MG63 (cell line): ENCODE measurements at places on chromosomes 1 and 21.

- DNase-seq: no peak
Observed at GRCh38 chr1:23118957-23119792, 49.5 kb downstream of the LUZP1 start.

DNA sequence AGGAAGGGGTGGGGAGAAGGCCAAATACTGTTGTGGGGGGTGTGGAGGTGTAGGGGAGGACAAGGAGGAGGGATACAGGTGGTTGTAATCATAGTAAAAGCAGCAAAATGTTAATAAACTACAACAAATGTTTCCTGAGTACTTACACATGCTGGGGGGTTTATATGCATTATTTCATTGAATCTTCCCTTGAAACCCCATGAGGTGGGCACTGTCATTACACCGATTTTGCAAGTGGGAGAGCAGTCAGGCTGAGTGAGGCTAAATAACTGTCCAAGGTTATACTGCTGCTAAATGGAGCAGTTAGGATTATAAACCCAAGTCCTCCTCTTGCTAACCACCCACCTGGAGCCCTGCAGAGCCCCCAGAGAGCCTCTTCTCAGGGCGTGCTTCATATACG lies 14.4 kb upstream of the GRHL3 start:
- no peak for DNase-seq

- DNase-seq: no peak
Observed at GRCh38 chr1:24756395-24756794, 11.1 kb downstream of the CLIC4 start.

DNA sequence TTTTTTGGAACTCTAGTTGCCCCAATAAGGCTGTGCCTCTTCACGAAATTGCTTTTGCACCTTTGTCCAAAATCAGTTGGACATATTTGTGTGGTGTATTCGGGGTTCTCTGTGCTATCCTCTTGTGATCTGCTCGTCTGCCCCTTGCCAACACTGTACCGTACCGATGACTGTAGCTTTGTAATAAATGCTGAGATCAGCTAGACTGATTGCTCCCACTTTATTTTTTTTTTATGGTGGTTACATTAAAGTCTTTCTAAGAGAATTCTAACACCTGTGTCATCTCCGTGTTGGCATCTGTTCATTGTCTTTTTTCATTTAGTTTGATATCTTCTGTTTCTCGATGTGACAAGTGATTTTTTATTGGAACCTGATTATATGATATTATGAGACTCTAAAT lies 94.1 kb downstream of the ADARB1 start:
- no peak for DNase-seq

DNA sequence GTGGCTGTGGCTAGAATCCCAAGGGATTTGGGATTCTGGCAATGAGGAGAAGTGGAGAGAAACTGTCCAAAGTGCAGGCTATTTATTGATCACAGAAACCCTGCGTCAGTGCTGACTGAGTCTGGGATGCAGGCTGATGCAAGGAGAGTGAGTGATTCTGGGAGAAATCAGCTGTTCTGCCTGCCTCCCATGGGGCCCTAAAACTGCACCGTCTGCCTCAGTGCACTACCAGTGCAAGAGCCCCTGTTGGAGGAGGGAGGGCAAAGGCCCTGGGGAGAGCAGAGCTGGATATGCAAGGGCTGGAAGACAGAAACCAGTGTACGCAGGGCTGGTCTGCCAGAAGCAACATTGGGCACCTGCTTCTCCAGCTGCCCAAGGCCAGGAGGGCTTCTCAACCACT lies 42.6 kb downstream of the C1orf198 start:
- DNase-seq: no peak

GRCh38 chr1:6586404-6586816 lies 6.6 kb downstream of the ZBTB48 start:
- DNase-seq: no peak

DNA sequence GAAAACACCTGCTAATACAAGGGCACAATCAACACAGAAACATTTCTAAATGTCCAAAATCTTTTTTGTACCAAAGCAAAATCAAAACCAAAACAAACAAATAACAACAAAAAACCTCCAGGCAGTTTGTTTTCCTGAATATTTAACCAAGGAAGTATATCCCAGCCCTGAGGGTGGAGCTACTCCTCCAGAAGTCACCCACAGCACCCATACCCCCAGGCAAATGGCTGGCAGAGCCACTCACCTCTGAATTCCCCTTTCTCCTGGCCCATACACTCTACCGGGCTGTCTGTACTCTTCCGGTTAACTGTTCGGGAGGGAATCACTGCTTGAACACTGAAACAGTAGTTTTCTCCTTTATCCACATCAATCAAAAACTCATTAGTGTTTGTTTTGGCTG lies 9.5 kb downstream of the F3 start:
- DNase-seq: no peak

DNA sequence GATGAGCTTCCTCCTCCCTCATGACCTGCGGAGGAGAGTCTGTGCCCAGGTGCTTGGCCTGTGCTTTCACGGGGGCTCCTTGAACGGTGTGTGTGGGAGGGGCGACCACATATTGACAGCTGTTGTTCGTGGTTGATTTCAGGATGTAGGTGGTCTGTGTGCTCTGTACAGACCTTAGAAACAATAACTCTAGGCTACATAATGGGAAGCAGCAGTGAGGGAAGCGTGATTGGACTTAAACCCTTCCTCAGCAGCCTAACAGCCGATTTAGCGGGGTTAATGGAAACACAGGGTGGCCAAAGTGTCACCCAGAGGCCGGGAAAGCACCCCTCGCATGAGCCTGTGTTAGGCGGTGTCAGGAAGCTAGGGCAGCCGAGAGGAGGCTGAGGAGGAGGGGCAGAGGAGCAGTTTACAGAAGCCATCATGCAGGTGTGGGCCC lies 56.0 kb downstream of the TBCE start:
- DNase-seq: no peak

- DNase-seq: no peak
Observed at GRCh38 chr1:21383785-21384401, 56.0 kb upstream of the NBPF3 start.

- DNase-seq: peak; percentile 62
Observed at GRCh38 chr1:154423304-154423987, 18.3 kb downstream of the IL6R start.

DNA sequence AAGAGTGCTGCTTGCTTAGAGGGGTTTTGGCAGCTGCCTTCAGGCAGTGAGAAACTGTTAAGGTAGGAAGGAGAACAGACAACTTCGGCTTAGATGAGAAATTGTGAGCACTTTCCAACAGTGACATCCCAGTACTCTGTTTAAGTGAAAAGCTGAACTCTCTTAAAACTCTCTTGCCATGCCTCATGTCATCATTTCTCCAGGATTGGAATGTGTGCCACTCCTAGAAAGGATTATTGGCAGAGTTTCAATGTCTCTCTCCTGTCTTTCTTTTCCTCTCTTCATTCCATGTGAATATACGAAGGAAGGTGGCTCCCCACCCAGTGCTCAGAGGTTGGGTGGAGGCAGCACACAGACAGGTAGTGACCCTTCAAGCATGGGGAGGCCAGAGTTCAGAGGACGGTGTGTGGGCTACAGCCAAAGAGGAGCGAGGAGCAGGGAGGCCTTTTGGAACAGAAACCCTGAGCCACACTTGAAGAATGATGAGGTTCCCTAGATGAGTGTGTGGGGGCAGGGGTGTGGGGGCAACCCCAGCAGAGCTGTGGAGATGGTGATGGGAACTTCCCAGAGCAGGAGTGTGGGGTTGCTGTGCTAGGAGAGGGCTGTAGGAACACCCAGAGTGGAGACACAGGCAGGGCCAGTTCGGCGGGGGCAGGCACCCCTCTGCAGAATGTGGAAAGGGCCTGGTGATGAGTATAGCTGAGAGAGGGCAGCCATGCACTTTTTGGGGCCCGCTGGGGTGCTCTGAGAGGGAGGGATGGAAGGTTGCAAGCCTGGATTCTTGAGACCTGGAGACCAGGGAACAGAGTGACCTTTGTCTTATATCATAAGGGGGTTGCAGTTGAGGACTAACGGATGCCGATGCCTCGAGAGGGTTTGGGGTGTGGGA lies 58.8 kb downstream of the GALNT2 start:
- no peak for DNase-seq

- no peak for DNase-seq
Observed at GRCh38 chr1:14504517-14504916, 94.0 kb upstream of the KAZN start.

- no peak for DNase-seq
Observed at GRCh38 chr1:107575226-107575625, 389.8 kb downstream of the VAV3 start.

GRCh38 chr1:220485131-220485530 lies 42.8 kb upstream of the MARK1 start:
- DNase-seq: no peak

GRCh38 chr1:7993593-7994479 lies 32.3 kb downstream of the ERRFI1 start:
- no peak for DNase-seq

GRCh38 chr1:9437961-9438430 lies 101.3 kb upstream of the SLC25A33 start:
- peak; percentile 93 for DNase-seq

GRCh38 chr1:208374391-208374941 lies 130.3 kb upstream of the PLXNA2 start:
- DNase-seq: no peak

- no peak for DNase-seq
Observed at GRCh38 chr1:65341381-65341780, 32.0 kb downstream of the DNAJC6 start.

DNA sequence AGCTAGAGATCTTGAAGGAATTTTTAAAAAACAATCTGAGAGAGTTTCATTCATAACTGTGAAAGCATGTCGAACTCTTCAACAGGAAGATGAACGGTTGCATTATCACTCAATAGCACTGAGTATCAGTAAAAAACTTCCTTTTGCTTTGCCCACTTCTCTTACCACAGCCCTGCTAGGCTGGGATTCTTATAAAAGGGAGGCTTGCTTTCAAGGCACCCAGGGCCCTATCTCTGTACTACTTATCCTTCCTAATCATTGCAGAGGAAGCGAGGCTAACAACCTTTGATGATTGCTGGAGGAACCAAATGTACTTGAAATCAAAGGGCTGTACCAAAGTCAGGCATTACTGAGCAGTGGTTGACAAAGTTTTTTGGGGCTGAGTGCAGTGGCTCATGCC lies 71.2 kb downstream of the SNRPE start:
- DNase-seq: no peak

DNA sequence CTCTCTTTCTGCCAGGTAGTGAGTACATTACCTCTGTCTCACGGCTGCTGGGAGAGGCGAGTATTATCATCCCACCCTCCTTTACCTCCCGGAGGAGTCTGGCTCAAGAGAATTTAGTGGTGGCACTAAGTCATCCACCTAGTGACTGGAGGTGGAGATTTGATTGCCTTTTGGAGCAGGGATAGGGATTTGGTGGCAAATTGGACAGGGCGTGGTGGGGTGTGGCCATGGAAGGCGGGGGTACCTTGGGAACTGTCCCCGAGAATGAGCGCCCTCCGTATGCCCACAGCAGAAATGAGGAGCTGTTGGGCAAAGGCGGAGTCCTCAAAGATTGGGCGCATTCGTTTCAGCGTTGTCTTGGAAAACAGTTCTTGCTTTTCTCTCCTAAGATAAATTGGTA lies 32.1 kb upstream of the HMGN1 start:
- DNase-seq: no peak

- DNase-seq: no peak
Observed at GRCh38 chr1:232367293-232367692, 262.6 kb downstream of the SIPA1L2 start.

DNA sequence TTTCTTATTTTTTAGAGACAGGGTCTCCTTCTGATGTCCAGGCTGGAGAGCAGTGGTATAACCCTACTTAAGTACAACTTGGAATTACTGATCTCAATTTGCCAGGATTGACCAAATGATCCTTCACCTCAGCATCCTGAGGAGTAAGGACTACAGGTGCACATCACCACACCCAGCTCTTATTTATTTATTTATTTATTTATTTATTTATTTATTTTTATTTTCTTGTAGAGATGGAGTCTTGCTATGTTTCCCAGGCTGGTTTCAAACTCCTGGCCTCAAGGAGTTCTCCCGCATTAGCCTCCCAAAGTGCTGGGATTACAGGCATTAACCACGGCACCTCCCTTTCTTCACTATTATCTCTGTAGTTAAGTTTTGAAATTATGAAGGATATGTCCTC lies 117.5 kb upstream of the NEGR1 start:
- DNase-seq: no peak

GRCh38 chr21:26159869-26160268 lies 10.7 kb downstream of the APP start:
- DNase-seq: no peak

GRCh38 chr1:6519935-6520671 lies 28.6 kb upstream of the PLEKHG5 start:
- DNase-seq: peak; percentile 86

DNA sequence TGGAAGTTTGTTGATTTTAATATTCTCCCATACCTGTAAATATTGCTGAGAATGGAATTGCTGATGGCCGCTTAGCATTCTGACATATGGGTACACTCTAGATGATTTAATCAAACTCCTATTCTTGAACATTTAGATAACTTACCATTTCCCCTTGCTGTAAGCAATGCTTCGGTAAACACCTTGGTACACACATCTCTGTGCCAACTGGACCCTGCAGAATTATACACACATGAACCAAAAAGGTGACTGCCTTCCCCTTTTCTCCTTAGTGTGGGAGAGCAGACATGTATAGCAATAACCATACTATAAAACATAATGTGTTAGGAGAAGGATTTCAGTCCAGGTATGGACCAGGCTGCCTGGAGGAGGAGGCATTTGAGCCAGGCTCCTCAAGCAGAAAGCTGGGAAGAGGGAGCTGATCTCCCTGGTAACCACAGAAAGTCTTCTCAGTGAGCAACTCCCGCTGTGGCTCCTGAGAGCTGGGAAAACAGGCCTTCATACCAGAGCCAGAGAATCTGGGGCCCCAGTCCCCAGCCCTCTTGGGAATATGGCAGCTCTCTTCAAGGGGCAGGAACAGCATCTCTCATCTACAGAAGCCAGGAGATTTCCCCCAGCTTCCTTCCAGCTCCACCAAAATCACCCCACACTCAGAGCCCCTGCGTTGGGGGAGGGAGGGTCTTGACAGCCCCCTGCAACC lies 33.9 kb upstream of the CSF1 start:
- DNase-seq: peak; percentile 56

DNA sequence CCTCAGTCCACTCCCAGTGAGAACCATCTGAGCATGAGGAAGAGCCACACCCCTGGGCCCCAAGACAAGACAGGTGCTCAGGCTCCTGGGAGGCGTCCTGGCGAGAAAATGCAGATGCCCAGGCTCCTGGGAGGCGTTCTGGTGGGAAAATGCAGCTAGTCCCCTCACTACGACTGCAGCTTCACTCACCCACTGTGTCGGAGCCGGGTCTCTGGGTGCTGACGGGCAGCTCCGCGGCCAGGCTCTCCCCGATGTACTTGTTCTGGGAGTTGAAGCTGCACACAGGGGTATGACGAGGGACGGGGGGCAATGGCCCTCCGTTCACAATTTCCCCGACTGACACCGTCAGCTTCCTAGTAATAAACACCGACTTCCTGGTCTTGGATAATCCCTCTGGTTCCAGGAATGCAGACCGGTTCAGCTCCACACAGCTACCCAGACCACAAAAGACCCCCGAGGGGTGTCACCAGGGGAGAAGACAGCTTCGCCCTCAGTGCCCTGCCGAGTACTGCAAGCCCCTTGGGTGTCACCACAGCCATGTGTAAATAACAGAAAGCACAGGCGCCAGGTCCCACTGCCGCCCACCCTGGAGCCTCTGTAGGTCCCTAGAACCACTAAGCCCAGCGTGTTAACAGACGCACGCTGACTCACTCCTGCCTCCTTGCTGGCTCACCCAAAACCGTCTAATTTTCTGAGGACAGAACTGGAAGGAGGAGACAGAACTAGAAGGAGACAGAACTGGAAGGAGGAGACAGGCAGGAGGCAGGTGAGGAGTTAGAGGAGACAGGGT lies 19.5 kb downstream of the MCM3AP start:
- no peak for DNase-seq
